ENCODE measurements at places on chromosomes 6 and 20. TPM values are rescaled to one million over a fixed set of nuclear protein-coding genes. Genes with fewer than 3 reads are reported as not detected.

The CST5 gene
- not detected for total RNA-seq

The IGF2R gene
- total RNA-seq, result 233 TPM

The COX7A2 gene
- 91.9 TPM for total RNA-seq

The EDN3 gene
- total RNA-seq, result not detected

DNA sequence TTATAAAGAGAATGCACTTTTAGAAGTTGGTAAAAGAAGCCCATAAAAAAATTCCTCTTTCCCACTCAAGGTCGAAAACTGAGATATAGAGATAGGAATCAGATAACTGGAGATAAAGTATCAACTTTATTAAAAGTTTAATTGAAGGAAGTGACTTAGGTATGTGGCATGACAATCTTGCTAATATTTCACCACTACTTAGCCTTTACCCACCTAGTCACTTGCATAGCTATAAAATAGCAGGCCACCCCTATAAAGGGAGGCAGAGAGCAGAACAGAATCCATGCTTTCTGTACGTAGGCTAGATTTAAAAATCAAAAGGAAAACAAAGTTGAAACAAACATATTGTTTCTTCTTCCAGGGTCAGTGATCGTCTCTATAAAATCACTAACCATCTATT is 13.2 kb upstream of the TBC1D32 start:
- no peak for DNase-seq

DNA sequence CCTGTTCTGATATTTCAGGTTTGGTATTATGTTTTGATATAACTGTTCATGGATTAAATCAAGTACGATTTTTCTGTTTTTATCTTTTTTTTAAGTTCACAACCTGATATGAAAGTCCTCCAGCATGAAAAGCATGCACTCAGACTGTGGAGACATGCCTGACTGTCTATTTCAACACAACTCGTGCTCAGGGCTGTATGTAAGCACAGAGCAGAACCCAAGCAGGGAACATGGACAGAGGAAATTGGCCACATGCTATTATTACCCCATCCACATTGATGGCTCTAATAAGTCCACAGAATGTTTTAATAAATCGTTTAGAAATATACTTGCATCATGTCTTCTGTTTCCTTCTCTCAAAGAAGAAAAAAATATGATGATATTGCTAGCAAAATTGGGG is 730.4 kb downstream of the C6orf118 start:
- DNase-seq, result no peak

DNA sequence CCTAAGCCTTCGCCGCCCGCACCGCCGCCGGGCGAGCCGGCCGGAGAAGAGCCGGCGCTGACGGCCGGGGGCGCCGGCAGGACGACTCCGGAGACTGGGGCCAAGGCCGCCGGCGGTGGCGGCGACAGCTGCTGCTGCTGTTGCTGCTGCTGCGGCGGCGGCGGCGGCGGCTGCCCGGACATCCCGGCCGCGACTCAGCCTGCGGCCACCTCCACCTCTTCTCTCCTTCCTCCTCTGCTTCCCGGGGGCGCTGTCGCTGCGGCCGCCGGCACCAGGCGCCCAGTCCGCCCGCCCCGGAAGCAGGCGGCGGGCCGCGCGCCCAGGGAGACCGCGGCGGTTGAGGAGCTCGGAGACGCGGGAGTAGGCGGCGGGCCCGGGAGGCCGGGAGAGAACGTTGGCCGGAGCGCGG is 307 bp downstream of the RANBP9 start:
- no peak for DNase-seq

DNA sequence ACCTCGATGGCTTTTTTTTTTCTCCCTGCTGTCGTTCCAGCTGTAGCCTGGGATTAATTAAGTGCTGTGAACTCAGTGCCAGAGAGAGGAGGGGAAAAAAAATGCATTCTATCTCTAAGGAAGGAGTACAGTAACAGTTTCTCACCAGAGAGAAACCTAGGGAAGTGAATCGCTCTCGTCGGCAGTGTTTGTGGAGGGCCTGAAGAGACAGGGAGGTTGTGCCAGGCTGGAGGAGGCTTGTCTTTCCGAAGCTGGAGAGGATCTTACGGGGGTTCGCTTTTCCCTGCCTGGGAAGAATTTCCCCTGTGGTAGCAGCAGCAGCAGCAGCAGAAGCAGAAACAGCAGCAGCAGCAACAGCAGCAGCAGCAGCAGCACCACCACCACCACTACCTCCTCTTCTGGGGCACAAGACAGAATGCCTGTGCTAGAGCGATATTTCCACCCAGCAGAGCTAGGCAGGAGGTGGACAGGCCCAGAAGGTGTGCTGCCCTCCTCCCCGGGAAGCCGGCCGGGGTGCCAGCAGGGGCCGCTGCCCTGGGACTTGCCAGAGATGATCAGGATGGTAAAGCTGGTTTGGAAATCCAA is 186.5 kb downstream of the PDE7B start:
- DNase-seq, result peak; percentile 81

DNA sequence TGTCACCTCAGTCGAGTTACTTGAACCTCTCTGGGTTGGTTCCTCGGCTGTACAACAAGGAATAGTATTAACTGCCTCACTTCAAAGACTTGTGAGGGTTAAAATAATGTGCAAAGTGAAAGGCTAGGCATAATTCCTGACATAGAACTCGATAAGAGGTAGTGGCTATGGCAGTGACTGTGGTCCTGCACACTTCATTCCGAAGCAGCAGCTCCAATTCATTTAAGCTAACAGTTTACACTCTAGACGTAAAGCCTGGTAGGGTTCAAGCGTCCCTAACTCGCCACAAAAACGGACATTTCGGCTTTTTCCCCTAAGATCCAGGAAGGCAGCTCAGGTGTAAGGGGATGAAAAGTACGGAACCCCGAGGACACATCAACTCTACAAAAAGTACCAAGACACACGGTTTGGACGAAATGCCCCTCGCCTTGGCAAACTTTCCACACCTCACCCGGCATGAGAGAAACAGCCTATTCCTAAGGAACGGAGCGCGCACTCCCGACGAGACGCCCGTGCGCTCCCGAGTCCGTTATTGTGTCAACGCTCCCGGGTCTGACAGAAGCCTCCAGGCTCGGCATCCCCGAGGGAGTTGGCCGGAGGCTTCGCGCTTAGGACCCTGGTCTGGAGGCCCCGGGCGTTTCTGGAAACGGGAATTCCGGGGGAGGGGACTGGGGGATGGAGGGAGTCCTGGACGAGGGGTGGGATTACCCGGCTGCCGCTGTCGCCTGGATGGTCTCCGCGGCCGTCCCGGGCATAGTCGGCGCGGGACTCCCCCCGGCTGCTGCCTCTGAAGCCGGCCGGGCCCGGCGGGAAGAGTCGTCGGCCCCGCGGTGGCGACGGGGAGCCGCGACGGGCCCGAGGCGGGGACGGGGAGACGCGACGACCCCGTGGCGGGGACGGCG is 937 bp downstream of the ZNF318 start:
- peak; percentile 40 for DNase-seq

GRCh38 chr6:680666-681340 is 12.1 kb downstream of the EXOC2 start:
- DNase-seq, result no peak

DNA sequence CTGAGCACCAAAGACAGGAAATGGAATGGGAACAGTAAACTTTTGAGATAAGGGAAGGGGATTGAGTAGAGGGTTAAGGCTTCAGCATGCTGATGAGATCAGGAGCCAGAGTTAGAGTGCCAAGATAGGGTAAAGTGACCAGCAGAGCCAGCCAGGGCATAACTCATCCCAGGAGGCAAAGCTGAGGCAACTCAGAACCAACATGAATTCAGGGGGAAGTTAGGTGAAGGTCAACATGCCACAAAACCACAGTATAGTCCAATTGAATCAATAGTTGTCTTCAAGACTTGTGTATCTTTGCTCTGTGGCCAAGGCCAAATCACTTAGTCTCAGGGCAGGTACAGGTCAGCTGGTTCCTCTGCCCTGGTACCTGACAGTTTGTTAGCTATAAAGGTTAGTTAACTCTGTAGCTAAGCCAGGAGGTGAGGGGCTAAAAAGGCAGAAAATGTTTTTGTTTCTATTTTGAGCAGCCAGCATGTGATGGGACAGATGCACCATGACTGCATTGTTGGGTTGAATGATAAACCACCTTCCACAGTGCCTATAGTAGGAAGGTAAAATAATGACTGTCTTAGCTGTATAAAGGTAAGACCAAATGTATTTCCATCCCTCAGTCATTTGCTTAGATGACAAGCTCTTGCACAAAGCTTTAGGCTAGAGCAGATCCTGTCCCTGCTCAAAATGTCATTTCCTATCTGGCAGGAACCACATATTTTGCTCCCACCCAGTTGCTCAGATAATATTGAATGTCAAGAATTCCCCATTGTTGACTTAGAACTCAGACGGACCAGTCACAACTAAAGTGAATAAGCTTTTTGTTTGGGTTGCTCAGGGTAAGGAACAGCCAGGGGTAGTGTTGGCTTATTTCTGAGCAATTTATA is 15.8 kb downstream of the RNF8 start:
- DNase-seq, result no peak

DNA sequence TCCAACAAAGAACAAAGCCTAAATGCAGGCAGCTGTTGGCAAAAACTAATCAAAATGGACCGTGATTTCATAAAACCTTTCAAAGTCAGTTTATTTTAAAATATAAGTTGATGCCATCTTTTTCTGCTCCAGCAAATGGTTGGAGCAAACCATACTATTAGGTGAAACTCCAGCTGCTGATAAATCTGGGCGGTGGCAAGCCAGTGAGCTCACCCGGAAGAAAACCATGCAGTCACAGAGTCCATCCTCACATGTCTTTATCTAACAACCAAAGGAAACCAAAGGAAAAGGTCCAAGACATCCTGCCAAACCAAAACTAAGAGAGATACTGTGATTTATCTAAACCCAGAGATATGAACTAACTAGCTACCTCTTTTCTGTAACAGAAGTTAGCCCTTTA is 72.6 kb downstream of the HIVEP2 start:
- DNase-seq, result peak; percentile 74

GRCh38 chr6:16670617-16671051 is 90.6 kb downstream of the ATXN1 start:
- DNase-seq, result no peak

DNA sequence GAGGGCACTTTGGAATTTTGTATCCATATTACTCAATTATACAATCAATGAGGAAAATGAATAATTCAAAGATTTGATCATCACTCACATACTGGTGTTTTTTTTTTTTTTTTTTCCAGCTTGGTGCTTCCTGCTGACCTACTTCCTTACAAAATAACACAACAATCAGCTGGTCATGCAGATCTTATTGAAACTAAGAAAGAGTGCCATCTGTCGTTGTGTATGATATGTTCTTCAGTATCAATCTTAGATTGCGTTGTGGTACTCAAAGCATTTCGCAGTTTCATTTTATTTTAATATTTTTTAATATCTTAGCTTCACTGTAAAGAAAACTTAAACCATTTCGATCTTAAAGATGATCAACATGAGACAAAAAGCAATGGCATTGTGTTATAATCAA is 155.6 kb downstream of the OGFRL1 start:
- DNase-seq, result no peak

DNA sequence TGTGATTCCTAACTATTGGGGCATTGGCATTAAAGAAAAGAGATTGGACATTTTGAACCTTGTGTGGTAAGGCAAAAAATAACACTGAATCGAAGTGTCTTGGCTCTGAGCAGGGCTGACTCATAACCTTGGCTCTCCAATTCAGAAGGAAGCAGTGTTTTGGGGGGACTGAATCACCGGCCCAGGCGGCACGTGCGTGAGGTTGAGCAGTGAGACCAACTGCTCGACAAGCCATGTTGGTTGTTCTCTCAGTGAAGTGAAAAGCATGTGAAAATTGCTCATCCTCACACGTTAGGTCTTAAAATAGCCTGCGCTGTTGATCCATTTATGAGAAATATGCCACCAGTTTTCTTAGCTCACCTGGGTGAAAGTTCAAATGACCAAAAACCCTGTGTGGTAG is 137.8 kb upstream of the SPACA1 start:
- peak; percentile 46 for DNase-seq

DNA sequence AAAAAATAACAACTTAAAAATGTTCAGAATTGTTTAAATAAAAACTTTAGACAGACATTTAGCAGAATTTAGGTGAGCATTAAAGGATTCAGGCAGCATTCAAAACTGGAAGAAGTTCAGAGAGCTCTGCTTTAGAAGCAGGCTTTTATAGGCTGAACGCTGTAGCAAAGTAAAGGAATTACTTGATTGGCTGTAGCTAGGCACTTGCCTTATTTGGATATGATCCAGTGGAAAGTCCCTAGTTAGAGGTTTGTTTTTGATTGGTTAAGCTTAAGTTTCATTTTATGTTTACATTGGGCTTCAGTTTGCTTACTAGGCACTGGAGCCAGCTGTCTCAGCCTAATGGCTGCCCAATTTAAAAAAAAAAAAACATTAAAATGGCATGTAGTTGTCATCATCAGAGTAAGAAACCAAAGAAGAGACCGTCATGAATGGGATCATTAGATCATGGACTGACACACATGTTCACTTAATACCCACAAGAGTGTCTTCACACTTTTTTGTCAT is 65.1 kb downstream of the CBFA2T2 start:
- DNase-seq, result peak; percentile 94

DNA sequence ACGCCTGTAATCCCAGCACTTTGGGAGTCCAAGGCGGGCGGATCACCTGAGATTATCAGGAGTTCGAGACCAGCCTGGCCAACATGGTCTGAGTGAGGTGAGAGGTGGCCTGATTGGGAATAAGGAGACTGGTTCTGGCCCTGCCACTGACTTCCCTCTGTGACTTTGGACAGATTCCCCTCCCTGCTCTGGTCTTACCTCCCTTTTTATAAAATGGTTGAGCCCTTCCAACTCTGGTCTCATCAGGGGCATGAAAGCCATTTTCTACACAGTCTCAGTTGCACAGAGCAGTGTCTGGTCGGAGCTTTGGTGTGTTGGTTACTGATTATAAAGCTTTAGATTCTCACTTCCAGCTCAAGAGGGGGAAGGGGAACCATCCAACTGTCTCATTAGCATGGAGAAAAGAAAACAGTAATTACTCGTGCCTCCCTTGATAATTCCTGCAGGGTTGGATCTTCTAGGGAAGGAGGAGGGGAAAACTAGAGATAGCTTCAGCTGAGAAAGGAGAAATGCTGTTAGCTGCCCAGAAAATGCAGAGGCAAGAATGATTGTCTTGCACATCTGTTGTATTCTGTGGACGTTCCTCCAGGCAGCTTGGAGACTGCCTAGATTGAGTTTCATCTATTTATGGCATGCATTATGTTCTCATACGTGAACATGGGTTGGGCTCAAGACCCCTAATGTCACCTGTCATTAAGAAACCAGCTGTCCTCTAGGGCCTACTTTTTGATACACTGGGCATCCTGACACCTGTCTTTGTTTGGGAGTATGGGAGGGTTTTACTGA is 30.4 kb downstream of the RALY start:
- no peak for DNase-seq
